ENCODE measurements at places on chromosomes 2 and 18.

- no peak for DNase-seq
These were observed 546.3 kb upstream of the ZEB2 start for GRCh38 chr2:145066151-145066661.

- DNase-seq, result no peak
These were observed 121.8 kb upstream of the ZBTB14 start for GRCh38 chr18:5417342-5417741.

DNA sequence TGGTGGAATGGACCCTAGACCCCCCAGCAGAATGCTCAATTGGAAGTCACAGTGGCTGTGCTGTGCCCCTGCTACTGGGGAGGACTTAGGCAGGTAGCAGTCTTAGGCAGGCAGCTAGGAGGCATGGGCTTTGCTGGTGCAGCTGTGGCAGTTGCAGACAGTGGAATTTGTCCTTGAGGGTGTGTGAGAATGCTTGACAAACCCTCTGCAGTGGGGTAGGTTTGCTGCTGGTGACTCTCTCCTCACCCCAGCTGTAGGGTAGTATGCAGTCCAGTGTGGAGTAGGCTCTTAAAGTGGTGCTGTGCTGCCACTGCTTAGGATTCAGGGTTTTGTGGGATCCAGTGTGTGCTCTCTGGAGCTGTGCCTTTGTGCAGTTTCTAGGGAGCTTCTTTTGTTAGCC is 61.3 kb downstream of the NUP35 start:
- DNase-seq, result no peak

GRCh38 chr2:179646173-179646769 is 215.1 kb downstream of the ZNF385B start:
- DNase-seq, result no peak

DNA sequence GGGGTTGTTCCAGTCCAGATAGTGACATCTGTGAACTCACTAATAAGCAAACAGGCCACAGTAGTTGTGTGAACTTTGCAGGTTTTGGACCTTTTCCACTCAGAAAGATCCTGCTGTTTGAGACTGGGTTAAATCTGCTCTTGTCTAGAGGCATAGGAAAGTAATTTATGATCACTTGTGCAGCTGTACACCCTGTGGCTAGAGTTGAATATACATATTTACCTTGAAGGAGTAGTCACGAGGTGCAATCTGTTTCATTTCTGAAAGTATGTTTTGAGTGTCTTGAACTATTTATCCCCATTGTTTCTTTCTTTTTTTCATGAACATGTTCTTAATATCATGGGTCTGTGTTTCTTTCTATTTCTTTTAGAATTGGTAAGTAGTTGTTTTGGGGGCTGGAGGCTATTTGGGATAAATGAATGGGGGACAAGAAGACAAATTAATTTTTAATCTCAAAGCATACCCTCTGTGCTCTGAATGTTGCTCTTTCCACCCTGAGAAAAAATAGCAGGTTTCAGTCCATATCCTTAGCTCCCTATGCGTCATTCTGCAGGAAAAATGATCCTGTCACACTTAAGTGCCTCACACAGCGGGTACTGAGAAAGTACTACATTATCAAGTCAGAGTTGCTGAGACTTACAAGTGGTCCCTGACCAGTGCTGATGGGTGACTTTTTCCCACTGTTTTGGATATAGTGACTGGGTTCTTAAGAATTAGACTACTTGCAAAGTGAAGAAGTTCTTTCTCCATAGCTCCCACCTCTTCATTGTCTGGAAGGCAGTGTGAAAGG is 28.2 kb downstream of the DCC start:
- DNase-seq, result no peak

GRCh38 chr2:24199968-24200590 is 25.2 kb downstream of the FAM228A start:
- DNase-seq, result no peak

Data from kidney tubule cell (primary cell).